ENCODE measurements at places on chromosomes 3 and 15.

- peak; percentile 20 for DNase-seq
Observed at GRCh38 chr3:17233398-17233800, 348.6 kb downstream of the PLCL2 start.

- DNase-seq = peak; percentile 46
Observed at GRCh38 chr3:151553888-151554287, 93.0 kb upstream of the IGSF10 start.

DNA sequence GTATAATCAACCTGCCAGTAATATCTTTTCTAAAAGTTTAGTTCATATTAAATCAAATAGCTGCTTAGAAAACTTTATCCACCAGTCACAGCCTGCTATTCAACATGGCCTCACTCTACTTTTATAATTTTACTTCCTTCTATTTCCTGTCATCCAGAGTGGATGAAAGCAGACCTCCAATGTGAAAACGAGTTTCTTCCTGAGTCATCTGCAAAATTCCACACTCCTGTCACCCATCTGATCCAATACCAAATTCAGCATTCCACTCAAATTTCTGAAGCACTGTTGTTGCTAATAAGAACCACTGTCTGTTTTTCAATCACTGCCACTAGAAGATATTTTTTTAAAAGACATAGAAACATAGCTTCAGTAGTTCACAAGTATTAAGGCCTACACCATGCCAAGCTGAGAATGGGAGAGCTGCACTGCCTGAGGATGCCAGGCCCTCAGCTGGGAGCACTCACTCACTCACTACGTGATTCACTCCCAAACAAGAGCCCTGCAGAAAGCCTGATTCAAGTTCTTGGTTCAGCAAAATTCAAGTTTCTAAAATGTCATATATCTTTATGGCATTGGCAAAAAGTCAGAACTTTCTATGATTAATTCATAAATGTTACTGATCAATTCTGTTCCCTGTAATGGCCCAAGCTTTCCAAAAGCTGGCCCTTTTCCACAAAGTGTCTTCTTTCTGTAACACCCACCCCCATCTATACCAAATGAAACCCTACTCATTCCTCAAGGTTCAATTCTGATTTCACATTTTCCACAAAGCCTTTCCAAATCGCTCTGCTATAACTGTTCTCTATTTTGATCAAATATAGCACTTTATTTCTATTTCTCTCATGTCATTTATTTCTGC lies 82.9 kb downstream of the FSIP1 start:
- DNase-seq = no peak

DNA sequence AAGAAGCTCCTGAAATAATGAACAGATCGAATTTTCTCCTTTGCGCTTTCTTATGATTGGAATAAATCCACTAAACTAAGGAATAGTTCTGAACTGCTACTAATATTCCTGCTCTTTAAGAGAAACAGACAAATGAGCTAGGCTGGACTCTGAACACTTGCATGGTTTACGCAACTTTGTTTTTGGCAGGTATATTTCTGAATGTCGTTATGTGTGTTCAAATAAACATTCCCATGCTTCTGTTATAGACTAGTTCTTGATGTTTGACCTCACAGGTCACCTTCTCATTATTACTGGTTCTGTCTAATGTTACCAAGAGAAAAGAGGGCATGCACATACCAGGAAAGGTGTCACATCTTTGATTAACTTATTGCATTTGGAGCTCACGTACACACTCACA lies 418.2 kb downstream of the EPHB1 start:
- no peak for DNase-seq

DNA sequence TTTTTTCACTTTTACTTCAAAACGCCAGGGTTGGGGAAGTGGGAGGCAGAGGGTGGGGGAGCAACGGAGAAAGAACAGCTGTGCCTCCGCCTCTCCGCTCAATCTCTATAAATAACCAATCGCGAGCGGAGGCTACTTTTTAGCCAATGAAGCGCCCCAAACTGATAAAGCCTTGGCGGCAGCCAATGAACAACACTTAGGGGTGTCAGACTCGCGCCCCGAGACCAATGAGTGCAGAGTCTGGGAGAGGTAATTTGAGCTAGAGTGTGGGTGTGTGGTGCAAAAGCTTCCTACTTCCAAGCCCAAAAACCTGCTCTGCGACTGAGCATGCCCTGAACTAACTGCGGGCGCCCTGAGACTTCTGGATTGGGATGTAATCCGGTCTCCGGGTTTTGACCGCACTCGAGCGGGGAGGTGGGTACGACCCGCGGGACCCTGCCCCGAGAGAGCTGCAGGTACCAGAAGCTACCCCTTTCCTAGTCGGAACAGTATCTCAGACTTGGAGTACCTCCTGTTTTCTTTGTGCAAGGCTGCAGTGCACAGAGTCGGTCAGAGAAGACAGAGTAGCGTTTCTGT lies 800 bp upstream of the RAP2B start:
- DNase-seq = peak; percentile 100

- no peak for DNase-seq
Observed at GRCh38 chr3:150110097-150110496, 139.4 kb upstream of the PFN2 start.

GRCh38 chr3:99943931-99944761 lies 126.5 kb downstream of the CMSS1 start:
- no peak for DNase-seq

- peak; percentile 61 for DNase-seq
Observed at GRCh38 chr3:176663837-176664831, 533.1 kb downstream of the TBL1XR1 start.

DNA sequence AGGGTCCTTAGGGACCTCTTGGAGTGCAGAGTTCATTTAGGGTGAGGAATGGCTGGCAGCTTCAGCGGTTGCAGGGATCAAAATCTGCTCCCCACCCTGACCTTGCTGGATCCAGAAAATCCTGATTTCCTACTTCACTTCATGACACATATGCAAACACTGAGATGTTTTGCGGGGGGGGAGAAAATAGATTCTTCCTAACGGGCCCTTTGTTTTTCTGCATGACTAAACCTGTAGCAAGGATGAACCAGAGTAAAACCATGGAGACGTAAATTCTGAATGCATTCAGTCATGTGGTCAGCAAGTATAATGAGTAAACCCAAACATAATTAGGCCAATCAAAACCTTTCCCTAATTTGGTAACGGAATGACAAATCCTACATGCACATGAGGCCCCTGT lies 20.0 kb upstream of the RBP1 start:
- no peak for DNase-seq

DNA sequence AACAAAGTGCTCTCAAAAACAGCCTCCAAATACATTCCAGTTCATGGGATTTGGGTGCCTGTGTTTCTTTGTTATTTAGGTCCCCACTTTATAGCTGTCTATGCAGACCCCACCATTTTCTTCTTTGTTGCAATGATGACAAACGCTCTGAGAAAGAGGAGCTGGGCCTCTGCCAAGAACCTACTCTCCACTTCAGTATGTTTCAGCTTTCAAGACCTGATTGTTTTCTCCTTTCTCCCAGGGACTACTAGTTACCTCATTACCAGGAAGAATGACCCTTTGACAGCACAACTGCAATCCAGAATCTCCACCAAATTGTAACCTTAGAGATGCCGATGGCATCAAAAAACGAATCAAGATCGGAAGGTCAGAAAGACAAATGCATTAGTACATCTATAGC lies 236.8 kb downstream of the MEIS2 start:
- DNase-seq = no peak

- DNase-seq = no peak
Observed at GRCh38 chr15:69510556-69510955, 57.9 kb downstream of the RPLP1 start.

DNA sequence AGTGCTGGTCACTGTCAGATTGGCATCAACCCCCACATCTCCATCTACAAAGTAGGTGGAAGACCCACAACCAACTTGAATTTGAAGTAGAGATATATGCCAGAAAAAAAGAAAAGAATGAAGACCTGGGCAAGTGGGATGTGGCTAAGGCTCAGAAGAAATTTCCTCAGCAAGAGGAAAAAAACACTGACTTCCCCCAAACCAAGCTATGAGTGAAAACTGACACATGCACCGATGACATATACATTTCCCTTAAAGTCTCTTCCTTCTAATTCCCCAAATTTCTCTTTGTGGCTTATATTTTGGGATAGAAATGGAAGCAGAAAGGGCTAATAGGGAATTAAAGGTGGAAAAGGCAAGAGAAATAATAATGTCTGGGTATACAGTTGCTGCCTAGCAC lies 59.0 kb downstream of the CYP19A1 start:
- no peak for DNase-seq

DNA sequence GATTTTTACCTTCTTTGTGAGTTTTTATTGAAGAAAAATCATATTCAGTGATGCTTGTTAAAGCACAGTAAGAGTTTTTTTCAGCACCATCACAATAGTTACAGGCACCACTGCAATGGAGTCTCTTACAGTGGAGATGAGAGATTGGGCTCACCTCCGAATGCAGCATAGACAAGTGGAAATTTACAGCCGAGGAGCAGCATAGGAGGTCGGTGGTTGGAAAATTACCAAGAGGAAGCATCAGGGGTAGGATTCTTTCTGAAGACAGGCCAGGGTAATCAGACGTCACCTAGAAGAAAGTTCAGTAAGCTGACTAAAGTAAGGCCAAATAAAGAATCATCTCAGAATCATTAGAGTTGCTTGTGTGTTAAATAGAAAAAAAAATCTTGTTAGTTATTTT lies 491.6 kb downstream of the RBMS3 start:
- no peak for DNase-seq

- DNase-seq = no peak
Observed at GRCh38 chr3:22297436-22297835, 546.4 kb upstream of the ZNF385D start.

DNA sequence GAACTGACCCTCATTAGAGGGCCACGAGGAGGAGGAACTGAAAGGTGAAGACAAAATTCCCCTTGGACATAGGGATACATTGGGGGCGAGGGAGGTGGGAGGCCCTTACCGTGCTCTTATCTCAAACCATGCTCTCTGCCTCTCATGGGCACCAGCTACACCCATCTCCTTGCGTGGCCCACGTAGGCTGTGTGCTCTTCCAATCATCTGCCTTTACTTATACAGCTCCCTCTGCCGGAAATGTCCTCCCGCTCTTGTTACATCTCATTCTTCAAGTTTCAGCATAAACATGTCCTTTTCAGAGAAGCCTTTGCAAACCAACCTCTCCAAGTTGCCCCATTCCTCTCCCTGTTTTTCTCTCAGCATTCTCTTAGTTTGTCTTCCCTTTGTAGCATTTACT lies 307.8 kb upstream of the PROK2 start:
- no peak for DNase-seq
